CD8-positive, alpha-beta memory T cell (primary cell): ENCODE measurements at places on chromosomes 6 and 20.

DNA sequence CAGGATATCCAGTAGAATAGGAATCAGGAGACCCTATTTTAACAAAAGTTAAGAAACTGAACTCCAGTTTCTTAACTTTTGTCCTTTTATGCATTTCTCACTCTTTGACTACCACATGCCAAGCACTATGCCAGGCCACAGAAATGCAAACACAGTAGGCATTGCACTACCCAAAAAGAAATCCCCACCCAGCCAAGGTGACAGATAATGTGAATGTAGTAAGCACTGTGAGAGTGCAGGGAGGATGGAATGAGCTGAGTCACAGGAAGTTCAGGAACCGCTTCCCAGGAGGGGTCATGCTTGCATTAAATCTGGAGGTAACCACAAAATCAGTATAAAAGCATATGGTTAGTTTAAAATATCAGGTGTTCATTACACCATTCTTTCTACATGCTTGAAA, 20.1 kb upstream of the FAM83C start:
- no peak for DNase-seq

DNA sequence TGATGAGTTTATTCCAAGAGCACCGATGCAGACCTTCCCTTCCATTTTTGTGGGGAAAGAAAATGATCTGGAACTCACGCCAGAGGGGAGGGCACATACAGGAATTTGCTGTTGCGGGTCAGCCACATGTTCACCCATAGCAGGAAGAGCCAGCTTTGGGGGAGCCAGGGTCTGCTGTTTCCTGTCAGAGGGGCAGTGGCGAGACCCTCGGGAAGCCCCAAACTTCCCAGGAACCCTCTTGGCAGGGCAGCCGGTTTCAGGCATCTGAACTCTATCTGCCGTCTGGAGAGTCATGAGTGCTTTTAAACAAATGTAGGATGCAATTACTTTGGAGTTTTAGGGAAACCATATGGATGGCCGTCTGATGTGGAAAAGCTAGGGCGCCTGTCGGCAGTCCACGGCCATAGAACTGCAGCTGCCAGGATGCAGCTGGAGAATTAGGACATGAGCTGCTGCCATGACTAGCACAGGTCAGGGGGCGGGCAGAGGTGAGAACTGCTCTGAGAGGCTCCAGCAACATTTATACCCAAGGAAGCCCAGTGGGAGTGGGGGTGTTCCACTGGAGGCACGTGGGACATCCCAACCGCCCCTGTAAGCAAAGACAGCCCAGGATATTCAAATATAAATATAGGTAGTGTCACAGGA, 14.8 kb upstream of the SERPINB9 start:
- no peak for DNase-seq

GRCh38 chr6:37761554-37762271, 57.8 kb upstream of the ZFAND3 start:
- no peak for DNase-seq

- DNase-seq, result no peak
These were observed 1016.4 kb downstream of the KIF16B start for GRCh38 chr20:15556869-15557268.

GRCh38 chr20:46551522-46552381, 1.3 kb upstream of the OCSTAMP start:
- no peak for DNase-seq

- DNase-seq, result peak; percentile 33
These were observed 68.8 kb downstream of the CDC5L start for GRCh38 chr6:44456070-44456965.

- no peak for DNase-seq
These were observed 51.3 kb downstream of the ZNF831 start for GRCh38 chr20:59214606-59215547.

DNA sequence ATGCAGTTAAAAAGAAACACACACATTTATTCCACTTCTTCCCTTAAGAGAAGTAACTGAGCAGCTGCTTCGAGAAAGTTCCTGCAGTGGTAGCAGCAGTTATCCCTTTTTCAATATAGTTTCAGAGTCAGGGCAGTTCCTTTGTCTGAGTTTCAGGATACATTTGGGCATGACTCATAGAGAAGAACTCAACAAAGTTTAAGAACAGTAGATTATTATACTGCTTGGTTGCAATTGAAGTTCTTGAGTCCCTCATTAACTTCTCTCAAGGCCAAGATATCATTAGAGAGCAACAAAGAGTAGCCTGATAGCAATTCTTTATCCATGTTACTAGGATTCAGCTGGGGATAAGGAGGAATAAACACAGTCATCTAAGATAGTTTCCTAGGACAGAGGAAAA, 54.4 kb downstream of the TPD52L1 start:
- no peak for DNase-seq

DNA sequence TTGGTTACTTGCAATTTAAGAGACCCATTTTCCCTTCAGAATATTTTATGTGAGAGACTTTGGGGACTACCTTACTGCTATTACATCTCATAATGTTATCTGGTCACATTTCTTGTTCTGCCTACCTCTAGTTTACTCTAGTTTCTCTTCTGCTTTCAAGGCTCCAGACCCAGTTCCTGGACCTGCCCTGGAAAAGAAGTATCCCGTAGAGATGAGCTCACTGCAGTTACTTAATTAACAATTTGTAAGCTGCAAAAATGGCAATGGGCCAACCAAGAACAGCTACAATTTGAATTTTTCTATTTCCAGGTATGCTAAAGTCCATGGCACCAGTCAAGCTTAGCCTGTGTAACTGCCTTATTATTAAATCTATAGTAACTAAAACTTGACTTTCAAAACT, 25.0 kb downstream of the TAB2 start:
- DNase-seq, result no peak

DNA sequence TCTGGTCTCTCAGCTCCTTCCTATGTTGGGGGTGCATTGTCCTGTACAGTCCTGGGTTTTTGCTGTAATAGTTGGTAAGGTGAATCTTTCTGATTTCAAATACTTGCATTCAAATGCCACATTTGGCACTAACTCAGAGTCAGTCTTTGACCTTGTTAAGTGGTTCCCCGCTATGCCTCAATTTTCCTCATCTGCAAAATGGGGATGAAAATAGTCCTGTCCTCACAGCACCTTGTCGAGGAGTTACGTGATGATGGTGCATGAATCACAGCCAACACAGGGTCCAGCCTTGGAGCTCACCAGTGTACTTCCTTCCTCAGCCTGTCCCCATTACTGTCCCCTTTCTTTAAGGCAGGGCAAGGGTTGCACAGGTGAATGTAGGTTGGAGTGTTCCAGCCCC, 1.1 kb downstream of the WFDC5 start:
- DNase-seq, result no peak

GRCh38 chr6:9831783-9832182, 583.1 kb downstream of the TFAP2A start:
- DNase-seq, result no peak

- no peak for DNase-seq
These were observed 3.6 kb upstream of the DSN1 start for GRCh38 chr20:36777167-36777566.

DNA sequence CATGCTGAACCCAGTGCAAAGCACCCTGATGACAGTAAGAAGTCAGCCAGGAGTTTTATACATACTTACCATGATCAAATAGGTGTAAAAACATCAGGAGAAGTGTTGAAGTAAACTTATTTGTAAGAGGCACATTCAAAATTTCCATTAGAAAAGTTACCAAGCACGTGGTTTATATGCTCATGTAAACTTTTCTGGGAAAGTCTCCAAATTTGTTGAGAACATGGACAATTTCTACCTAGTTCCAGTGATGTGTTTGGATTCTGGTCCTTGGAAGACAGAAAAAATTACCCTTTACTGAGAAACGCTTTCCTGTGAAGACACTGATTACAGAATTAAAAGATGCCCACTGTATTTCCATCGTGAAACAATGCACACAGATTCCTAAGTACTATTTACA, 288.9 kb upstream of the CDH4 start:
- DNase-seq, result no peak

DNA sequence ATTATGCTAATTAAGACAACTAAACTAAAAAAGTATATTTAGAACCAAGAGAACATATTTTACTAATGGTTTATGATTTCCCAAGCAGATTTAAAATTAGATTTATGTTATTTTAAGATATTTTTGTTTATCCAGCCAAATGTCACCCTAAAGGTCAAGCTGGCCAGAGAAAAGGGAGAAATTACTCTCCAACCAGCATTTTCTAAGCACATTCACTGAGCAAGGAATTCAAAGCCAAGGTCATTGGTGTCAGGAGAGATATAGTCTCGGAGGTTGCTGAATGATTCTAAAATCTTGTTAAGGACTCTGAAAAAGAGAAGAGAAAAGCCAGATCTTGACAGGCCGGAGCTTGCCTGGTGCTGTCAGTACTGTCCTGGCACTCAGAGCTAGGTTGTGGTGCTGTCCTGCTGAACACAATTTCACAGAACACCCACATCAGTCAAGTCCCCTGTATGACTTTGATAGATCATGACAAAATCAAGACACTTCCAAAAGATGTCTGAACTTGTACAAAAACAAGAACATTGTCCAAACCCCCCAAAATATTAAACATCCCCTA, 222.3 kb upstream of the SMLR1 start:
- DNase-seq, result no peak

GRCh38 chr6:53959717-53960116, 151.5 kb upstream of the MLIP start:
- no peak for DNase-seq

- DNase-seq, result no peak
These were observed 405.7 kb downstream of the LMBRD1 start for GRCh38 chr6:69391106-69391505.

GRCh38 chr20:3223651-3223993, 14.3 kb downstream of the ITPA start:
- no peak for DNase-seq

GRCh38 chr6:134642279-134642678, 307.6 kb downstream of the ALDH8A1 start:
- no peak for DNase-seq

DNA sequence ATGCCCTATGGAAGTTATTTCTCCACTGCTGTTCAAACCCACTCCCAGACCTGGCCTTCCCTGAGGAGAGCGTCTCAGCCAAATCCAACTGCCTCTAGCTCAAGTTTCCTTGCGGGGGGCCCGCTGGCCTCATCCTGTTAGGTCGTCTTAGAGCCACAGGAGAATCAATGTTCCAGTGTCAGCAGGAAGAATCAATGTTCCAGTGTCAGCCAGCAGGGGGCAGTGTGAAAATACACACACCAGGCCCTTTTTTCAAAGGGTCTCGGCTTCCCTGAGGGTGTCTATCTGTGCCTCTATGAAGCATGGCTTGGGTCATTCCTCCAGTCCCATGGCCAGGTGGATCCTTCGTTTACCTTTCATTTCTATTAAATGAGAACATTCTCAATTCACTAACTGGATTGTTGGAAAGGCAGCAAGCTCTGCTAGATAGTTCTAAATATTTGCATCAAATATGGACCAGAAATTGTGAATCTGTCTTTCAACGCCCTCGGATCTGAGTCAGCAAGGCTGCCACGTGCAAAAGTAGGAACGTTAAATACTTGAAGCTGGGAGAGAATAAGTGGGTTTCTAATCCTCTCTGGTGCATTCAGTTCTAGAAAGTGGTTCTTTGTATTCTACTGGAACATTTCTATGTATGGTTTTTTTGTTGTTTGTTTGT, 19.2 kb downstream of the PRND start:
- DNase-seq, result peak; percentile 33

DNA sequence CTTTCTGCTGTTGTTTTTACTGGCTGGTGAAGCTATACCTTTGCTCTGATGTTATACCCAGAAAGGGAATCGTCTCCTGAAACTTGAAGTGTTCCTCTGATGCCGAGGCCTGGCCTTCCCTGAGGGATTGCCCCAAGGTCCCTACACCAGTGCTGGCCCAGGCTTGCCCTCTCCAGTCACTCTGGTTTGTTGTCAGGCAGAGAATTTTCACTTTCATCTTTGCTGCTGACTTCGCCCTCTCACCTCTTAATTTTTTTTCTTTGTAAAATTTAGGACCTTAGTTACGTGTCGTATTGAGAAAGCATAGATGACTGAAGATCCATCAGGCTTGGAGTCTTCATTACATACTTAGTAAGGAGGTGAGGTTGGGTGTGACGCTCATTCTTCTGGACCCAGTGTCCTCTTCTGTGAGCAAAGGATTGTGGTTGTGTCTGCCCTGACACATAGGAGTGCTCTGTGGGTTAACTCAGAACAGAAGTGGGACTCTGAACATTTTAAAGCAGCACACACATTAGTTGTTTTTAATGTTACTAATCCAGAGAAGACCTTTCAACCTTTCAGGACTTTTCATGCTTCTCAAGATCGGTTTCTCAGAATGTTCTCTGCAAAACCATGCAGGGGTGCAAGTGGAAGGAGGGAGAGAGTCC, 45.4 kb downstream of the TULP4 start:
- no peak for DNase-seq

GRCh38 chr6:19665613-19665909, 171.6 kb upstream of the ID4 start:
- no peak for DNase-seq

DNA sequence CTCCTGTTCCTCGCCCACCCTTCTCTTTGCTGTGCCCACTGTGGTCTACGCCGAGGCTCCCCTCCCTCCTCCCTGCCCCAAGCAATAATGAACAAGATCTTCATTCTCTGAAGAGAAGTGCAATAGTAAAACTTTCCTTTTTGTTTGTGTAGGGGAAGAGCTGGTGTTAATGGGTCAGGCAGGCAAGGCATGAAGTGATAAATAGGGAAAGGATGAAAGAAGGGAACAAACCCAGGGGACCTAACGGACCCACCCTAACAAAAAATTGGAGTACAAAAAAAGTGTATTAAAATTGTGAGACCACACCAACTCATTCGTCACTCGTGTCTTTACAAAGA, 66.9 kb downstream of the ZBTB2 start:
- DNase-seq, result no peak

GRCh38 chr6:37647765-37648085, 50.0 kb downstream of the MDGA1 start:
- no peak for DNase-seq

GRCh38 chr20:61845233-61845671, 220.4 kb downstream of the TAF4 start:
- DNase-seq, result no peak

- no peak for DNase-seq
These were observed 30.2 kb downstream of the ARHGAP18 start for GRCh38 chr6:129679758-129680157.

GRCh38 chr6:3384241-3385143, 72.4 kb downstream of the SLC22A23 start:
- DNase-seq, result no peak

- no peak for DNase-seq
These were observed 23.6 kb upstream of the BTBD3 start for GRCh38 chr20:11894062-11894461.

GRCh38 chr6:132505158-132505557, 7.8 kb downstream of the STX7 start:
- DNase-seq, result no peak

- DNase-seq, result no peak
These were observed 185.1 kb downstream of the CLIC5 start for GRCh38 chr6:45830441-45831139.
